Thoracic aorta (tissue), 2 donors: ENCODE measurements at places on chromosomes 13 and 19. TPM values are rescaled to one million over a fixed set of nuclear protein-coding genes. Genes with fewer than 3 reads are reported as not detected.
A peak's percentile ranks its signal among the peaks of the same experiment; 100 is the strongest.

- H3K36me3 ChIP-seq, result peaks cover 34% of the 10 kb centered on the region
- no peaks in the 10 kb centered on the region for H3K27me3 ChIP-seq
- peaks cover 10% of the 10 kb centered on the region for H3K4me1 ChIP-seq
- no peak overlapping the region for H3K27ac ChIP-seq
- no peak overlapping the region for H3K4me3 ChIP-seq
- no peak for DNase-seq
Observed at GRCh38 chr19:47351548-47351947, 2.4 kb downstream of the DHX34 start.

SIGLEC6 gene
- 0.56 TPM for total RNA-seq

- H3K27me3 ChIP-seq, result no peaks in the 10 kb centered on the region
- no peak overlapping the region for H3K4me3 ChIP-seq
- DNase-seq, result no peak
- no peaks in the 10 kb centered on the region for H3K4me1 ChIP-seq
- H3K36me3 ChIP-seq, result no peaks in the 10 kb centered on the region
- H3K27ac ChIP-seq, result no peak overlapping the region
Observed at GRCh38 chr13:112454648-112455334, 78.6 kb downstream of the SPACA7 start.

- no peaks in the 10 kb centered on the region for H3K36me3 ChIP-seq
- H3K27me3 ChIP-seq, result no peaks in the 10 kb centered on the region
- H3K27ac ChIP-seq, result no peak overlapping the region
- no peaks in the 10 kb centered on the region for H3K4me1 ChIP-seq
Observed at GRCh38 chr13:90654970-90655369, 692.5 kb upstream of the MIR17HG start.

DNA sequence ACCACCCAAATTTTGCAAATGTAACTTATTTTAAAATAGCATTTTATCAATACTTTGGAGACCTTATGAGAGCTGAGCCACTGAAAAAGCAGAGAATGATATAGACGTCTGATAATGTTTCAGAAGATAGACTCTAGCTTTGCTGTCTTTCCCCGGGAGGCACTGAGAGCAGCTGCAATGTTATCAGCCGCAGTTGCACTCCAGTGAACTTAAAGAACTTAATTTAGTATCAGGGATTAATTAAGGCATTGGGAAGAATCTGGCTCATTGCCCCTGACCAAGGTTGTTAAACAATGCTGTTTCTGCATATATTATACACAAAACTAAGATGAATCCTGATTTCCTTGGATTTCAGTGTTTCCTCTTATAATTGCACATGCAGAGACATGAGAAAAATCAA lies 75.7 kb upstream of the SGCG start:
- no peaks in the 10 kb centered on the region for H3K4me1 ChIP-seq
- no peak overlapping the region for H3K4me3 ChIP-seq
- H3K27me3 ChIP-seq, result no peaks in the 10 kb centered on the region
- H3K27ac ChIP-seq, result no peak overlapping the region
- no peak for DNase-seq
- H3K36me3 ChIP-seq, result no peaks in the 10 kb centered on the region

- DNase-seq, result no peak
- H3K27ac ChIP-seq, result no peak overlapping the region
- no peak overlapping the region for H3K4me3 ChIP-seq
- H3K4me1 ChIP-seq, result peaks cover 25% of the 10 kb centered on the region
- no peaks in the 10 kb centered on the region for H3K36me3 ChIP-seq
Observed at GRCh38 chr13:40609972-40610726, 56.3 kb downstream of the FOXO1 start.

- H3K4me1 ChIP-seq, result no peaks in the 10 kb centered on the region
- no peak for DNase-seq
- no peaks in the 10 kb centered on the region for H3K36me3 ChIP-seq
- H3K27me3 ChIP-seq, result no peaks in the 10 kb centered on the region
Observed at GRCh38 chr19:12794971-12795381, 3.7 kb downstream of the JUNB start.

DNA sequence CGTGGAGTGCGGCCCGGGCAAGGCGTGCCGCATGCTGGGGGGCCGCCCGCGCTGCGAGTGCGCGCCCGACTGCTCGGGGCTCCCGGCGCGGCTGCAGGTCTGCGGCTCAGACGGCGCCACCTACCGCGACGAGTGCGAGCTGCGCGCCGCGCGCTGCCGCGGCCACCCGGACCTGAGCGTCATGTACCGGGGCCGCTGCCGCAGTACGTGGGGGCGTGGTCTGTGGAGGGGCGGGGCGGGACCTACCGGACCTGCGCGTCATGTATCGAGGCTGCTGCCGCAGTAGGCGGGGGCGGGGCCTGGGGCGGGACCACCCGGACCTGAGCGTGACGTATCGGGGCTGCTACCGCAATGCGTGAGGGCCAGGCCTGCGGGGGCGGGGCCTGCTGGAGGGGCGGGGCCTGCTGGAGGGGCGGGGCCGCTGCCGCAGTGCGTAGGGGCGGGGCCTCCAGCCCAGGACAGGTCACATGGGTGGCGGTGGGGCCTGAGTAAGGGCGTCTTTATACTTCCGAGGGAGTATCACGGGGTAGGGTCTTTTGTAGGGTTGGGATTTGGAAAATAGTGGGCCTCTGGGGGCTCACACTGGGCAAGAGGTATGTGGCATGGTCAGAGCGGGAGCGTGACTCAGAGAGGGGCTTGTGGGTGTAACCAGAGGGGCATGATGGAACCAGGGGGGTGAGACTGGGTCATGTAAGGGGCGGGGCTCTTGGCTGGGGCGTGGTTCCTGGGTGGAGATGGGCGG lies 4.3 kb downstream of the FSTL3 start:
- peak overlapping the region; percentile 96 for H3K27ac ChIP-seq
- no peaks in the 10 kb centered on the region for H3K27me3 ChIP-seq
- peaks cover 6% of the 10 kb centered on the region for H3K36me3 ChIP-seq
- DNase-seq, result peak; percentile 96

- peak overlapping the region; percentile 36 for H3K27ac ChIP-seq
- peaks cover 4% of the 10 kb centered on the region for H3K36me3 ChIP-seq
- H3K4me3 ChIP-seq, result peak overlapping the region; percentile 87
- DNase-seq, result no peak
- no peaks in the 10 kb centered on the region for H3K27me3 ChIP-seq
Observed at GRCh38 chr19:17303940-17304267, 679 bp upstream of the ABHD8 start.

C3 gene
- 277 TPM for total RNA-seq

GRCh38 chr13:76832258-76832988 lies 53.8 kb downstream of the KCTD12 start:
- no peaks in the 10 kb centered on the region for H3K27me3 ChIP-seq
- DNase-seq, result no peak
- no peak overlapping the region for H3K4me3 ChIP-seq
- H3K27ac ChIP-seq, result no peak overlapping the region
- no peaks in the 10 kb centered on the region for H3K36me3 ChIP-seq
- H3K4me1 ChIP-seq, result no peaks in the 10 kb centered on the region

- DNase-seq, result no peak
- no peaks in the 10 kb centered on the region for H3K27me3 ChIP-seq
- H3K27ac ChIP-seq, result no peak overlapping the region
- no peak overlapping the region for H3K4me3 ChIP-seq
- peaks cover 4% of the 10 kb centered on the region for H3K4me1 ChIP-seq
- H3K36me3 ChIP-seq, result no peaks in the 10 kb centered on the region
Observed at GRCh38 chr13:99366075-99366987, 59.1 kb upstream of the GPR183 start.

B3GNT3 gene
- total RNA-seq, result 2.3 TPM

- no peak overlapping the region for H3K27ac ChIP-seq
- peaks cover 59% of the 10 kb centered on the region for H3K36me3 ChIP-seq
- H3K27me3 ChIP-seq, result no peaks in the 10 kb centered on the region
Observed at GRCh38 chr19:49837009-49837310, 14.0 kb upstream of the PTOV1 start.

DNA sequence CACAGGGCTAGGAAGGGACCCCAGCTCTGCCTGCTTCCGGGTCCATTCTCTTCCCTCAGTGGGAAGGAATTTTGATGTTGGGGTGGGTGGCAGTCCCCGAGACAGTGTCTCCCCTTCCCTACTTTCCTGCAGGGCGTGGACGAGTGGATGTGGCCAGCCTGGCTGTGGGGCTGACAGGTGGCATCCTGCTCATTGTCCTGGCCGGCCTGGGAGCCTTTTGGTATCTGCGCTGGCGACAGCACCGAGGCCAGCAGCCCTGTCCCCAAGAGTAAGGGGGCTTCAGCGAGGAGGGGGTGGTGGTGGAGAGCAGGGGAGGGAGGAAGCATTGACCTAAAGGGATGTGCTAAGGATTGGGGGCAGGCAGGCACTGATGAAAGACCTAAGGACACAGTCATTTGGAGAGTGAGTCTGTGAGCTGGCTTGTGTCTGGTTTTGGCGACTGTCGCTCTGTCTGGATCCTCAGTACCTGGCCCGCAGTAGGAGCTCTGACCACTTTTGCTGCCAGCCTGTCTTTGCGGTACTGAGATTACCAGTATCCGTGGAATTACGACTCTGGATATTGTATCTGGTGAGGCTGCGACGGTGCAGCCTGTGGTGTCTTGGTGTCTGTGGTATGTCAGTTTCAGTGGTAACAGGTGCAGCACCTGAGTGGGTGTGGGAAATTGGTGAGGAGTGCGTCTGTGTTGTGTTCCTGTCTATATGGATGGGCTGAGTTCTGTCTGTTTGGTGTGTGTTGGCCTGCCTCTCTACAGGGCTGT lies 2.4 kb upstream of the PRR12 start:
- H3K27ac ChIP-seq, result no peak overlapping the region
- no peak for DNase-seq
- no peaks in the 10 kb centered on the region for H3K36me3 ChIP-seq
- no peak overlapping the region for H3K4me3 ChIP-seq
- peaks cover 6% of the 10 kb centered on the region for H3K4me1 ChIP-seq
- H3K27me3 ChIP-seq, result no peaks in the 10 kb centered on the region

DNA sequence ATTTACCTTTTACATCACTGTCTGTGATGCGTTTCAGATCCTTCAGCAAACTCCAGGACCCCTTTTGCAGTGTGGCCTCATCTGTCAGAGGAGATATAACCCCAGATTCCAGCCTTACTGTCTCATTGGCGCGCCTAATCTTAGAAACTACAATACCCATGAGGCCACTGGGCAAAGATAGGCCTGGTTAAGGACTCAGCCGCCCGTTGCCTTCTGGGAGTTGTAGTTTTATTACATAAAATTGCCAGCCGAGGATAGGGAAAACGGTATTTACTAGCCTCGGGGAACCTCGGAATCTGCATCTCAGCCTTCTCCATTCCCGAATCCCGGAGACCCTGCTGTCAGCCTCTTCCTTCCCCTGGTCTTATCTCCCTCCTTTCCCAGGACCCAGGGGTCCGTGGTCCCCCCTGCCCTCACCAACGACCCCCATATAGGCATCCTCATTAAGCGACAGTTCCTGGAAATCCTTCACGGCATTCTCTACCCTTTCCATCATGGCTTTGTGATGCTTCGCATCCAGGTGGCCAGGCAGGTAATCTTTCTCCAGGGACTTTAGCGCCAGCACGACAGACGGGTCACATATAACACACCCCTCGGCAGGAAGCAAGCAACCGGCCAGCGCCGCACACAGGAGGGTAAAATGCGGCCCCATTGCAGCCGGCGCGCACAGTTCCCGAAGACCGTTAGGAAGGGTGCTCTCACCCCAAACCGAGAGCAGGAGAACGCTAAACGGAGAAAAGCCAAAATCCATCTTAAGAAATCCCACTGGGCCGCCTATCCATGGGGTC lies 1.3 kb downstream of the IZUMO1 start:
- no peak for DNase-seq
- no peak overlapping the region for H3K27ac ChIP-seq
- no peaks in the 10 kb centered on the region for H3K4me1 ChIP-seq
- no peaks in the 10 kb centered on the region for H3K36me3 ChIP-seq
- H3K27me3 ChIP-seq, result peaks cover 4% of the 10 kb centered on the region

DNA sequence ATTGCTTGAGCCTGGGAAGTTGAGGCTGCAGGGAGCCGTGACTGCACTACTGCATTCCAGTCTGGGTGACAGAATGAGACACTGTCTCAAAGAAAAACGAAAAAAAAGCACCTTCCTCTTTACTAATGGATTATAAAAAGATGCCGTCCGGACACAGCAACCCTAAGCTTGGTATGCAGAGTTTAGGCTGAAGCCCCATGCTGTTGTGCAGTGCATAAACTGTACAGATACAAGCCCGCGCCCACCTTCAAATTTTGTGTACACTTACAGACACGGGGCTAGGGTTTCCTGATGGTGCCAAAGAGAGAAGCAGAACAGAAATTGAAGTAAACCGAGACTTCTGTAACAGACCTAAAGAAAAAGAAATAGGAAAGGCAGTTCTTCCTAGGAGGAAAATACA lies 9.0 kb downstream of the LPAR6 start:
- H3K27ac ChIP-seq, result peak overlapping the region; percentile 71
- H3K36me3 ChIP-seq, result no peaks in the 10 kb centered on the region
- H3K4me3 ChIP-seq, result no peak overlapping the region
- no peak for DNase-seq

DNA sequence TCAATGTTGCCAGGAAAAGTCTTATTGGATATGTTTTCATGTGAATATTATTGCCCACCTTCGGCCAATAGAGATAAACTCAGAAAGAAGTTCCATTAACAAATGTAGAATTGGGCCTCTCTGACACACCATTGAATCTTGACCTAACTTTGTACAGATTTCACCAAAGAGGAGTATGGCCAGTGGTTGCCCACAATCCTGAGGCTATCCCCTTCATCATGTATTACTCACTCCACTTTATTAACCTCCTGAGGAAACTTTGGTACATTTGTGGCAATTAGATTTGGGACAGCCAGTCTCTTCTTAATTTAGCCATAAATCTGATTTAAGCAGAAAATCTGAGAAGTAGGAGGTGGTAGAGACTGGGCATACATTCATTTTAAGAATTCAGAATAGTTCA lies 53.3 kb upstream of the POSTN start:
- H3K4me3 ChIP-seq, result no peak overlapping the region
- peaks cover 6% of the 10 kb centered on the region for H3K4me1 ChIP-seq
- no peak for DNase-seq
- H3K27ac ChIP-seq, result no peak overlapping the region
- no peaks in the 10 kb centered on the region for H3K27me3 ChIP-seq

DNA sequence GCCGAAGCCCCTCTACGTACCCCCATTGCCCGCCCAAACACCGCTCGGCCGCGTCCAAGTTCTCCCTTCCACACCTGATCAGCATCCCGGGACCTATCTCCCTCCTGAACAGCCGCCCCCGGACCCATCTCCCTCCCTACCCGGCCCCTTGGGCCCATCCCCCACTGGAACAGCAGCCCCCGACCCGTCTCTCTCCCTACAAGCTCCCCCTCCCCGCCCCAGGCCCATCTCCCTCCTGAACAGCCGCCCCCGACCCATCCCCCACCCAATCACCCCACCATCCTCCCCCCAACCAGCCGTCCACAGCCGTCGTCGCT lies 610 bp downstream of the ZSCAN1 start:
- H3K36me3 ChIP-seq, result no peaks in the 10 kb centered on the region
- H3K4me3 ChIP-seq, result peak overlapping the region; percentile 42
- H3K27me3 ChIP-seq, result no peaks in the 10 kb centered on the region

- no peaks in the 10 kb centered on the region for H3K4me1 ChIP-seq
- no peaks in the 10 kb centered on the region for H3K36me3 ChIP-seq
- H3K27ac ChIP-seq, result no peak overlapping the region
- H3K27me3 ChIP-seq, result no peaks in the 10 kb centered on the region
Observed at GRCh38 chr13:59414006-59414405, 749.7 kb downstream of the DIAPH3 start.
